ENCODE measurements at places on chromosomes 4 and X.

- no peak for DNase-seq
Observed at GRCh38 chr4:3073158-3074077, 920 bp downstream of the HTT-AS start.

DNA sequence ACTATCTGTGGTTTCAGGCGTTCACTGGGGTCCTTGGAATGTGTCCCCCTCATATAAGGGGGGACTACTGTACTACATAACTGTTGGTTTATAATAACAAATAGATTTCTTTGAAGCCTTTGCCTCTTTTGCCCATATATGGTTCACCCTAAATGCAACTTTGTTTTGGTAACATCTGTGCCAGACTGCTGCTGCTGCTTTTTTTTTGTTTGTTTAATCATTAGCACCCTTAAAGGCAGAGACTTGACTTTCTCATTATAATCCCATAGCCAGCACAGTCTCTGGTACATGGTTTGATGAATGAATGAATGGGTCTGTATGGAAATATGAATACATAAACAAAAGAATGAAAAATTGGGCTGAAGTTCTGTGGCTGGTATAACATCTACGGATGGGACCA, 80.2 kb upstream of the LHFPL1 start:
- no peak for DNase-seq

- DNase-seq = no peak
Observed at GRCh38 chr4:105543346-105543745, 9.1 kb upstream of the ARHGEF38 start.

- no peak for DNase-seq
Observed at GRCh38 chr4:91243132-91243531, 1060.6 kb upstream of the GRID2 start.

- no peak for DNase-seq
Observed at GRCh38 chr4:149426461-149426860, 389.2 kb downstream of the IQCM start.

All from BJ (cell line).